ENCODE measurements at places on chromosomes 3 and 15.
A peak's percentile ranks its signal among the peaks of the same experiment; 100 is the strongest.

GRCh38 chr3:74842649-74843048 lies 228.2 kb upstream of the CNTN3 start:
- DNase-seq = no peak

GRCh38 chr15:89203705-89204273 lies 17.6 kb downstream of the RLBP1 start:
- no peak for DNase-seq

DNA sequence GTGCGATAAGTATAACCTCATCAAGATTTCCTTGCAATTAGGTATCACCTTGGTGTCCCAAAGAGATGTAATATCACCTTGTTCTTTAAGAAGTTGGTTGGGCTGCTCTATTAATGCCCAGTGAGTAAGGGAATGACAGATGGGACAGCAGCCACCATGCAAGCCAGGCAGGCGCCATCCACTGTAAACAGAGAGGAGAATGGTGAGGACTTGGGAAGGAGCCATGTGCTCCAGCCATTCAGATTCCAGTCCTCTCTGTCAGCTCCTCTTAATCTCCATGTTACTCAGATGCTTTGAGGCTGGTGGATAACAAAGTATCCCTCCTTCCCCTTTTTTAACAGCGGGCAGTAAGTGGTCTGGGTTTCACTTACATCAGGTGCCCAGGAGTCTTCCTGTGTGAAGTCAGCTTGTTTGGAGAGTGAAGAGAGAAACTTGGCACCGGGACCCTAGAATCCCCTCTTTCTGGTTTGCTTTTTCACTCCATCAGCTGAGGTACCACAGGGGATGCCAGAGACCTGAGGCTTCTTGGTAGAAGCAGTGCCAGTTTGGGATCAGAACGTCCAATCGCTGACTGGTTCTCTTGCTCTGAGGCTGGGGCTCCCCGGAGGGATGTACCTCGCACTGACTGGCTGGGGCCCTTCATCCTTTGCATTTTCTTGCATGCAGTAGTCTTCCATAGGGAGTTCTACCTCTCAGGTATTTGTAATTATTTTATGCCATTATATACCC lies 29.5 kb downstream of the SLCO3A1 start:
- no peak for DNase-seq

DNA sequence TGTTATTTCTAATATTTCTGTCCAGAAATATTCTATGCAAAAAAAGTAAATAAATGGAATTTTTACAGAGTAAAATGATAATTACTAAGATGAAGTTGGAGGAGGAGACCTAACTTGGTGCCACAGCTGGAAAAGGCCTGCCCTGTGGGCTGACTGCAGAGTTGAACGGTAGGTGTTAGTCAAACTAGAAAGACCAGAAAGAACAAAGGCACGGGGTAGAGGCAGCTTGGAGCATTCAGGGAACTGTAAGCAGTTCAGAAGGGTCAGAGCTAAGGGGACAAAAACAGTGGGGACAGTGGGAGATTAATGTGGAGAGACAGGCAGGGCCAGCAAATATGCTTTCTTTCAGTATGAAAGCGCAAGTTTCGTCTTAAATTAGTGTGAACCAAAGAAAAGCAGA lies 39.3 kb upstream of the PTPRG start:
- no peak for DNase-seq

GRCh38 chr15:31387092-31387478 lies 60.5 kb downstream of the KLF13 start:
- DNase-seq = peak; percentile 46

DNA sequence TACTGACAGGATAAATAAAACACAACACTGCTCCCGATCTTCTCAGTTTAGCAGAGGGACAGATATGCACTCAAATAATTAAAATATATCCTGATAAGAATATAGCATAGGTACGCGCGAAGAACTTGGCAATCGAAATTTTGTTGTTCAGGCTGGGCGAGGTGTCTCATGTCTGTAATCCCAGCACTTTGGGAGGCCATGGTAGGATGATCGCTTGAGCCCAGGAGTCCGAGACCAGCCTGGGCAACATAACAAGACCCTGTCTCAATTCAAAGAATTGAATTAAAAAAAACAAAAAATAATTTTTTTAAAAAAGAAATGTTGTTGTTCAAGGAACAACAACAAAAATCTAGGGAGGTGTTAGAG lies 7.6 kb downstream of the B2M start:
- no peak for DNase-seq

GRCh38 chr3:120396469-120396868 lies 47.3 kb upstream of the LRRC58 start:
- DNase-seq = no peak

- DNase-seq = no peak
Observed at GRCh38 chr3:129195731-129196256, 12.1 kb upstream of the CNBP start.

DNA sequence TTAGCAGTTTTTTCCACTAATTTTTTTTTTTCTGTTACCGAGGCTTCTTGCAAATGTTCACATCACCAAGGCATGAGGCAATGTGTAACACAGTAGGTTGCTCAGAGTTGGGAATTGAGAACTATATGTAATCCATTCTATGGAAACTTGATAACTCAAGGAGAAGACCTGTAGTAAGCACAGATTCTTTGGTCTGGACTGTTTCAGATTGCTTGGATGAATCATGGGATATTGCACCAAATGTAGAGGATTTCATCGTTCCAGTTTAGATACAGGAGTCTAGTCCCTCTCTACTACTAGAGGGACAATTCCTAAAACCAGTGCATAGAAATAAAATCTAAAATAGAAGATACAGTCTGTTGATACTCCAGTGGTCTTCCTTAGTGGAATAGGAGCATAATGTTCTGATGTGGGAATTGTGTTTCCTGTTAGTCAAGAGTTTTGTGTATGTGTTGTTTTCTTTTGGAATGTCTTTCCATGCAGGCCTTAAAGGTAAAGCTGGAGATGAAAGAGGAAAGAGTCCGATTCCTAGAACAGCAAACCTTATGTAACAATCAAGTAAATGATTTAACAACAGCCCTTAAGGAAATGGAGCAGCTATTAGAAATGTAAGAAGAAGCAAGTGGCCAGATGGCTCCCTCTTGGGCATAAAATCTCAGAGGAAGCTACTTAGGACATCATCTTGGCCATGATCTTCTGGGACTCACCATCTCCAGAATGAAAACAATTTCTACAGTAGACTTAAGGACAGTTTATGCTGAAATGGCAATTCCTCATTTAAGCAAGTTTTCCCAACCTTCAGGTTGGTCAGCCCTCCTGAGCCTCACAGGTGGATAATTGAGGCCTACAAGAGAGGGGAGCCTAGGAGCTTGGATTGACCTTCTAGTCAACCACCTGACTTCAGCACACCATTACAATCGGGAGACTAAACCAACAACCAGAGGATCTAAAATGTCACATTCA lies 10.7 kb downstream of the KNSTRN start:
- no peak for DNase-seq

GRCh38 chr15:100902436-100903167 lies 16.6 kb upstream of the LRRK1 start:
- DNase-seq = no peak

- no peak for DNase-seq
Observed at GRCh38 chr3:192091831-192092230, 630.9 kb downstream of the PYDC2 start.

DNA sequence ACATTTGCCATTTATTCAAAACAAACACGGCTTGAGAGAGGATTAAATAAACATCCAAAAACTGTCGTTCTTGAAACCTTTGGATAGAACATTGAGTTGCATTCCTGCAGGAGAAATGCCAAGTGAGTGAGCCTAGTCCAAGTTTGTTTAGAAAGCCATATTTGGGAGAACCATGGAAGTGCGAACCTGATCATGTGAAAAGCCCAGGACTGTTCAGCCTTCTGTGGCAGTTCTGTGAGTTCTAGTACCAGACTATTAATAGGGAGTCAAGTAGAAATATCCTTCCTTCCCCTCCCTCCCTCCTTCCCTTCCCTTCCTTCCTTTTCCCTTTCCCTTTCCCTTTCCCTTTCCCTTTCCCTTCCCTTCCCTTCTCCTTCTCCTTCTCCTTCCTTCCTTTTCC lies 470.4 kb downstream of the LPP start:
- DNase-seq = no peak

GRCh38 chr15:70447521-70447920 lies 315.8 kb downstream of the UACA start:
- no peak for DNase-seq

GRCh38 chr15:58466566-58466965 lies 34.8 kb downstream of the LIPC start:
- DNase-seq = no peak

DNA sequence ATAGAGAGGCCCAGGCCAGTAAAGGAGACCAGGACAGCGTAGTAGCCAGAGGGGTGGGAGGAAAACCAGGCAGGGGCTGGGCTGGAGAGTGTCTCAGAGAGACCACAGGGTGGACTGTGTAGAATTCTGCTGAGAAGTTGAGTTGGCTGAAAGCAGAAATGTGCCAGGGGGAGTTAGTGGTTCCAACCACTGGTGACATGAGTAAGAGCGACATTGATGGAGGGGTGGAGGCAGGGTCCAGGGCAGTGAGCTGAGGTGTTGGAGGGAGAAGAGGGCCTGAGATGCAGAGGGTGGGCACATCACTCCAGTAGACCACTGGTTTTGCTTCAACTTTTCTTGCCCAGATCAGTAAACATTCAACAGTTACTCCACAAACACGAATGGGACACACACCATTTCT lies 106.5 kb downstream of the ASB7 start:
- DNase-seq = no peak

- peak; percentile 9 for DNase-seq
Observed at GRCh38 chr3:189270248-189270832, 98.6 kb downstream of the TPRG1 start.

DNA sequence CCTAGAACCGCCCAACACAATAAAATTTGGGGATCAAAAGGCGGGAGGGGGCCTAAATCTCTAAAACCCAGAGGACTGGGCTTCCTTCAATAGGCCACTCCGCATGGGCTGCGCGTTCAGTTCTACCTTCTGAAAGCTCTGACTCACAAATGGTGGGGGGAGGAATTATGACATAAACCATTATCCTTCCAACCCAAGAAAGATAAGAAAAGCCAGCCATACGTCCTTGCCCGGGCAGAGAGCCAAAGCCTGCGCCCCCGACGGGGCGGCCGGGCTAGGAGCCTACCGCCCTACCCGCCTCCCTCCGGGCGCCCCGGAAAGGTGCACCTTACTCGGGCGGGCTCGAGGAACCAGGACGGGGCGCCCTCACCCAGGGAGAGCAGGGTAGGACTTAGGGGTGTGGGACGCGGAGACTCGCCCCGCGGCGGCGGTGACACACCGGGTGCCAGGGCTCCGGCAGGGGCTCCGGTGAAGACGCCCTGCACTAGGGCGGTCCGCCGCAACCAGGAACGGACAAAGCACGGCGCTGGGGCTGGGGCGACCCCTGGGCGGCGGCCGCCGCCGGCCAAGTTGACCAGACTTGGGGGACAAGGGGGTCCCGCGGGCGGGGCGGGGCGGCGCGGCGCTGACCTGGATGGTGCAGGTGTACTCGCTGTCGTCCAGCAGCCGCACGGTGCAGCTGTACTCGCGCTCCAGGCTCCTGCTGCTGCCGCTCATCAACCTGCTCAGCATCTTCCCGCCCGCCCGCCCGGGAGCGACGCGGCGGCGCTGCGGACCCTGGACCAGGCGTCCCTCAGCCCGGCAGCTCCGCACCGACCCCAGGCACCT lies 534 bp downstream of the FRMD5 start:
- peak; percentile 61 for DNase-seq

DNA sequence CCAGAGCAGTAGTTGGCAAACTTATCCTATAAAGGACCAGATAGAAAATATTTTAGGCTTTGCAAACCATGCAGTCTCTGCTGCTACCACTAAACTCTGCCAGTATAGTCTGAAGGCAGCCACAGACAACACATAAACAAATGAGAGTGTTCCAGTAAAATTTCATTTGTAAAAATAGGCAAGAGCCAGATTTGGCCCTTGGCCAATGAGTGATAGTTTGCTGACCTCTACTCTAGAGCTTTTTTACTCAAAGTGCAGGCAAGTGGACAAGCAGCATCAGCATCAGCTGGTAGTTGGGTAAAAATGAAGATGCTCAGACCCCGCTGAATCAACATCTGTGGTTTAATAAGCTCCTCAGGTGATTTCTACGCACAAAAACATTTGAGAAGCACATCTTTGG lies 269.8 kb downstream of the NTRK3 start:
- DNase-seq = no peak

DNA sequence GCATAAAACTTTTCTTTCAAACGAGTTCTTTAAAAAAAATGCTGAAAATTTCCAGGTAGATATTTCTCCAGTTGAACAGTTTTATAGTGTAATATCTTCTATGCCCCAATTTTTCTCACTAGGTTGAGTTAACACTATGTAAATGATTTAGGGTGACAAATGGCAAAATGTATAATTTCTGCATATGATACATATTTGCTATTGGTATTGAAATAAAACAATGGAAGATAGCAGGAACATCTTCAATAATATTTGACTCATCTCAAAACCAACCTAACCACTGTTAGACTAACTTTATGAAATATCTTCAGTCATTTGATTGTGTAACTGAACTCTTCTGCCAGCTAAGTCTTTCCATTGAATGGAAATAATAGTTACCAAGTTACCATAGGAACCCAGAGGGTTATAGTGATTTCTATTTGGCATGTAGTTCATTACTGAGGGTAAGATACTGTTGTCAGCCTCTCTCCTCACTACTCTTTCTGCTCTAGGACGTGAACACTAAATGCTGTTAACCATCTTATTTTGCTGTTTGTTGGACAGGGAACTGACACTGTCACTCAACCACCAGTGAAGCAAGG lies 824.7 kb upstream of the NECTIN3 start:
- no peak for DNase-seq

DNA sequence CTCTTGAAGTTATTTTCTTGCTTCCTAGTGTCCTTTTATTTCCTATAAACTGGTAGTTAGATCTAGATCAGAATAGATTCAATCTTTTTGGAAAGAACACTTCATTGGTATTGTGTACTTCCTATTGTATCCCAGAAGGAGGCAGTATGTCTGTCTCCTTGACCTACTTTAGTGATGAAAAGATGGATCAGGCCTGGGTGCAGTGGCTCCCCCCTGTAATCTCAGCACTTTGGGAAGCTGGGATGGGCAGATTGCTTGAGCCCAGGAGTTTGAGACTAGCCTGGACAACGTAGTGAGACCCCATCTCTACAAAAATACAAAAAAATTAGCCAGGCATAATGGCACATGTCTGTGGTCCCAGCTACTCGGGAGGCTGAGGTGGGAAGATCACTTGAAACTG lies 12.0 kb downstream of the BSN start:
- no peak for DNase-seq

- no peak for DNase-seq
Observed at GRCh38 chr3:108215871-108216270, 6.4 kb downstream of the IFT57 start.
